ENCODE measurements at places on chromosomes 16 and 17.
A peak's percentile ranks its signal among the peaks of the same experiment; 100 is the strongest.

DNA sequence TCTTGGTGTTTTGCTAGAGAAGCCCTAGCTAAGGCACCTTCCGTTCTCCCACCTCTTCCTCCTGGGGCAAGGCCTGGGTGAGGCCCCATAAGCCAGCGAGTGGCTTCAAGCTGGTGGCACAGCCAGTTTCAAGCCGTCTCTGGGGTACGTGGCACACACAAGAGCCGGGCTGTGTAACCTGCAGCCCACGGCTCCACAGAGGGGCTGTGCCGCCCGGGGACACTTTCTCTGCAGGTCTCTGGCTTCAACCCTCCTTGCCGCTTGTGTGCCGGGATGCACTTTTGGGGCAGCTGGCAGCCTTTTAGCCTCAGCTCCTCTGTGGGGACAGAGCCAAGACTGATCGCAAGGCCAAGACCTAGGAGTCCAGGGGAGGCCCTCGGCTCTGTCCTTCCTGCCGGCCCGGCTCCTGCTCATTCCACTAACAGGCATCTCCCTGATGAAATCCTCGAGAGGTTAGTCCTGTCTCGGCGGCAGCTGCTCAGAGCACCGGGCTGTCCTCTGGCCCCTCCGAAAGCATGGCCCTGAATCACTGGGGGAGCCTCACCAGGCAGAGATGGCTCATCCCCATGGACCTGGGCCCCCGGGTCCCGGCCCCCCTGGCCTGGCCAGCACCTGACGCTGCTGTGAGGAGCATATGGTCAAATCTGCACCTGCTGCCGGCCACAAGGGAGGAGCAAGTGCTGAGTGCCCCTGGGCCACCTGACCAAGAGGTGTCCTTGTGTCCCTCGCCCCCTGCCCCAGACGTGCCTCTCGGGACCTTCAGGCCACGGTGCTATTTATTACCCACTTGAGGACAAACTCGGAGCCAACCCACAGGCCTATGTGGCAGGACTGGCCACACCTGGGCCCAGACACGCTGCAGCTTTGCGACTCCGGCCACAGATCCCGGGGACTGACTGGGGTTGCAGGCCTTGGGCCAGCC is 98.5 kb downstream of the METRNL start:
- DNase-seq = no peak

- no peak for DNase-seq
These were observed 2.7 kb downstream of the B9D1 start for GRCh38 chr17:19359856-19360255.

- DNase-seq = no peak
These were observed 318.4 kb upstream of the MAF start for GRCh38 chr16:79918916-79919315.

GRCh38 chr16:31225193-31225592 is 8.3 kb upstream of the PYDC1 start:
- DNase-seq = no peak

DNA sequence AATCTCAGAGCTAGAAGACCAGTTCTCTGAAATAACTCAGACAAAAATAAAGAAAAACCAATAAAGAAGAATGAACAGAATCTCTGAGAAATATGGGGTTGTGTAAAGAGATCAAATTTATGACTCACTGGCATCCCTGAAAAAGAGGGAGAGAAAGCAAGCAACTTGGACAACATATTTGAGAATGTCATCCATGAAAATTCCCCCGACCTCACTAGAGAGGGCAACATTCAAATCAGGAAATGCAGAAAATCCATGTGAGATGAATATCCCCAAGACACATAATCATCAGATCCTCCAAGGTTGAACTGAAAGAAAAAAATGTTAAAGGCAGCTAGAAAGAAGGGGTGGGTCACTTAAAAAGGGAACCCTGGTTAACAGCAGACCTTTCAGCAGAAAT is 32.1 kb downstream of the TANC2 start:
- no peak for DNase-seq

DNA sequence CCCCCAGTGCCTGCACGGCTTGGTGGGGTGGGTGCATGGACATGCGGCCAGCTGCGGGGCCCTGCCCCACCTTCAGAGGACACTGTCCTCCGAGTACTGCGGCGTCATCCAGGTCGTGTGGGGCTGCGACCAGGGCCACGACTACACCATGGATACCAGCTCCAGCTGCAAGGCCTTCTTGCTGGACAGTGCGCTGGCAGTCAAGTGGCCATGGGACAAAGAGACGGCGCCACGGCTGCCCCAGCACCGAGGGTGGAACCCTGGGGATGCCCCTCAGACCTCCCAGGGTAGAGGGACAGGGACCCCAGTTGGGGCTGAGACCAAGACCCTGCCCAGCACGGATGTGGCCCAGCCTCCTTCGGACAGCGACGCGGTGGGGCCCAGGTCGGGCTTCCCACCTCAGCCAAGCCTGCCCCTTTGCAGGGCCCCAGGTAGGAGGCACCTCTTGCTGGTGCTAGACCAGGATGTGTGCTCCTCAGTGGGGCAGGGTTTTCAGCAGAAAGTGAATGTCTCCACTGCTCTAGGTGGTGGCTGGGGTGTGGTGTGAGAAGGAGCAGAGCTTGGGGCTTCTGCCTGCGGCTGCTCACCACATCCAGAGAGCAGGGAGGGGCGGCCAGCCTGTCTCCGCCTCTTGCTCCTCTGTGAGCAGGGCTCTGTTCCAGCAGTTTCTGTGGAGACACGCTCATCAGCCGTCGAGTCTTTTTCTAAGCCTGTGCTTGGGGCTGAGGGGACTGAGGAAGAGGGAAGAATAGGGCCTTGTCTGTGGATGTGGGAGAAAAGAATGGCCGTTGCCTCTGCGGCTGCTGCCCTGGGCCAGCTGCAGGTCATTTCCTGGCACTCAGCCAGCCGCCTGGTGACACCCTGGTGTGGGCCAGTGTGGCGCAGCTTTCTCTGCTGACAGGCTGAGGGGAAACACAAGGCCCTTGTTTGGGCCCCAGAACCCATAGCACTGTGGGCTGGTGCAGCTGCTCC is 2.2 kb downstream of the ZNF276 start:
- DNase-seq = peak; percentile 56

GRCh38 chr16:1903845-1904840 is 14.1 kb downstream of the HS3ST6 start:
- no peak for DNase-seq

- DNase-seq = no peak
These were observed 490.0 kb upstream of the ZFHX3 start for GRCh38 chr16:73537921-73538320.

- DNase-seq = no peak
These were observed 16.6 kb upstream of the TBX2 start for GRCh38 chr17:61382796-61383688.

- no peak for DNase-seq
These were observed 5.7 kb upstream of the EXOSC6 start for GRCh38 chr16:70257391-70257790.

GRCh38 chr16:88013091-88013609 is 61.9 kb downstream of the BANP start:
- DNase-seq = no peak

- no peak for DNase-seq
These were observed 1.1 kb downstream of the DNASE1 start for GRCh38 chr16:3655396-3656159.

GRCh38 chr17:28191018-28191417 is 128.0 kb upstream of the TMEM97 start:
- DNase-seq = no peak

GRCh38 chr17:77327566-77328464 is 187.0 kb downstream of the SEC14L1 start:
- DNase-seq = no peak

DNA sequence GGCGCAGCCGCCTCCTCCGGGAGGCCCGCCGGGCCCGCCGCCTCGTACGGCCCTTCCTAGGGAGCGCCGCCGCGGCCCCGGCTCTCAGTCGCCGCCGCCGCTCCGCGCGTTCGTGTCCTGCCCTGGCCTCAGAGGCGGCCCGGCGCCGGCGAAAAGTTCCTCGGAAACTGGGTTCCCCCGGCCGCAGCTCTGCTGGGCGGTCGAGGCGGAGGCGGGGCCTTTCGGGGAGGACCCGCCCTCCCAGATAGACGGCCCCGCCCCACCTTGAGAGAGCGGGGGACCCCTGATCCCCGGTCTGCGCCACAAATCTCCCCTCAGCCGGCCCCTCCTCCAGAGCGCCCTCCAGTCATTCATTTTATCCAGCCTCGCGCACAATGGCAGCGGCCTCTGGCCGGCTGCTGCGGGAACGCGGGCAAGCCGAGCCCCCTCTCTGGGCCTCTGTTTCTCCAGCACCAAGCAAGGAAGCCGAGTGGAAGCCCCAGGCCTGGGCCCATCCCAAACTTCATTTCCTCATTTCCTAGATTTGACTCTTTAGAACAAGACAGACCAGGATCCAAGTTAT is at the start of gene SREBF1:
TSS of gene SREBF1 (minus strand) at position 169 of the 562 bp plus-strand sequence. CDS start 169 bp downstream, outside the sequence.
- peak; percentile 27 for DNase-seq

- DNase-seq = no peak
These were observed 2.1 kb downstream of the KRT33B start for GRCh38 chr17:41367426-41368075.

- no peak for DNase-seq
These were observed 41.0 kb upstream of the MSI2 start for GRCh38 chr17:57215317-57215716.

DNA sequence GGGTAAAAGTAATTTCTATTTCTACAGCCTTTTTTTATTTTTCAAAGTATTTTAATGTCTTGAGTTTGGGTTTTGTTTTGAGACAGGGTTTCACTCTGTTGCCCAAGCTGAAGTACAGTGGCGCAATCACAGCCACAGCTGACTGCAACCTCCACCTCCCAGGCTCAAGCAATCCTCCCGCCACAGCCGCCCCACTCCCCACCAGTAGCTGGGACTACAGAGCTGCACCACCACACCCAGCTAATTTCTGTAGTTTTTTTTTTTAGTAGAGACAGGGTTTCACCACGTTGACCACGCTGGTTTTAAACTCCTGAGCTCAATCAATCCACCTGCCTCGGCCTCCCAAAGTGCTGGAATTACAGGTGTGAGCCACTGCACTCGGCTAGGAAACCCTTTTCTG is 44.0 kb downstream of the TUBD1 start:
- DNase-seq = no peak

- no peak for DNase-seq
These were observed 51.7 kb upstream of the LGALS9 start for GRCh38 chr17:27579304-27579703.

DNA sequence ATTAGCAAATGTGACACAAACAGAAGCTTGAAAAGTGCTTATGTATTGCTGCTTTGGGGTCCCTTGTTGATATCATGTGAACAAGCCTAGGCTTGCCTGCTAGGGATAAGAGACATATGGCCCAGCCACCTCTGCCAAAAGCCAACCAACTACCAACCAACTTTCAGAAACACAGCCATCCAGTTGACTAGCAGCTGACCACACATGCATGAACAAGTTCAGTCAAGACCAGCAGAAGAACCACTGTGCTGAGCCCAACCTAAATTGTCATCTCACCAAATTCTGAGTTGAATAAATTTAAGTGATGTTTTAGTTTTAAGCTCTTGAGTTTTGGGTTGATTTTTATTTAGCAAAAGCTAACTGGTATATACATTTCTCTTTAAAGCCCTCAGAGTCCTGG is 3.5 kb downstream of the ERN2 start:
- no peak for DNase-seq

- DNase-seq = no peak
These were observed 621 bp downstream of the CEP95 start for GRCh38 chr17:64507413-64507782.

DNA sequence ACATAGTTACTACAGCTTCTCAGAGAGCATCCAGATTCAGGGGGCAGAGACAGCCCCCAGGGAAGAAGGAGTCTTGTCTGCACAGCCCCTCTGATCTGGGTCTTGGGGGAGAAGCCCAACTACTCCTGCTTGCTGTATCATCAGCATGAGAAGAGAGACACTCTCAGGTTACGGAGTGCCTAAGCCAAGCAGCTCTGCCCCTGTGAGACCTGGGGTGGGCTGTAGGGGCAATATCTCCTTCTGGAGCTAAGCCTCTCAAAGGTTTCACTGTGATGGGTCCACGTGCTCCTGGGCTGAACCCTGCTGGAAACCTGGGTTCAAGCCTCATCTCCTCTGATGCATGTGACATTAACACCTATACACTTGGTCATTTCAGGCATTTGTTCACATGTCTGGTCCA is 123.2 kb downstream of the CPPED1 start:
- no peak for DNase-seq

GRCh38 chr16:528111-529011 is 849 bp downstream of the CAPN15 start:
- DNase-seq = no peak

DNA sequence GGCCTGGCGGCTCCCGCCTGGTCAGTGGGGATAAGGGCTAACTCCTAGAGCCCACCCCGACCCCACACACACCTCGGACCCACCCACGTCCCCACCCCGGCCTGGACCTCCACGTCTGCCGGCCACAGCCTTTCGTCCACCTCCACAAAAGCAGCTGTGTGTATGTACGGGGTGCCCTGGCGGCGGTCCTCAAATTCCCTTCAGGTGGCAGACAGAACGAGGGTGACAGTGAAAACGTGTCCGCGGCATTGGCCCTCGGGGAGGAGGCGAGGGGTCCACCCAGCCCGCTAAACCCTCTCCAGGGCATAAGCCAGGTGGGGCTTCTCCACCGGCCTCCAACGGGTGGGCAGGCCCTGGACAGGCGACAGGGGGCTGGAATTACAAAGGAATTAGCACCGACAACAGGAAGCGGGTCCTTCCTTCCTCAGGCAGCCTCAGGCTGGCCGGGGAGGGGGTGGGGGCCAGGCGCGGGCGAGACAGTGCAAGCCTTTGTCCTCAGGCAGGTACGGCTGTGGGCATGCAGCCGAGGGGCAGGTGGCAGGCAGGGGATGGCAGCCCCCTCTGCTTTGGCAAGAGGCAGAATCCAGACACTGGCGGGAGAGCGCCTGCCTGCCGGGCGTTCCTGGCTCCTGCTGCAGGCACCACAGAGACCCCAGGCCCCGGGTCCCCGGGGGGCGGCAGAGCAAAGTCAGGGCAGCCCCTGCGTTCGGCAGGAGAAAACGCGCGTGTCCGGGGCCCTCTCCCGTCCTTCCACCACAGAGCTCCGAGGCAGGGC is 12.3 kb upstream of the PITPNA start:
- no peak for DNase-seq

DNA sequence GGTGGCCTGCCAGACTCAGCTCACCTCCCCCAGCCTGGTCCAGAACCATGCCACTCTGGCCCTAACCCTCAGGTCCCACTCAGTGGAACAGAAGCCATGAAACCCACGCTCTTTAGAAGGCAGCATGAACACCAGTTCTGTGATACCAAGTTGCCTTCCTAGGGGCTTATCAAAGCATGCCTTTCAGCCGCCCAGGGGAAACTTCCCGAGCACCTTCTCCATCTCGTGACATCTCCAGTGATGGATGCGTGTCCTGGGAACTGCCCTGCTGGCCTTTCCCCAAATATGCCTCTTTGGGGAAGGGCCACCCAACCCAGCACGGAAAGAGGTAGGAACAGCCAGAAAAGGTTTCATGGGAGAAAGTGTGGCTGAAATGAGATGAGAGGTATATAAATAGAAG is 8.3 kb downstream of the CCDC42 start:
- no peak for DNase-seq
